ENCODE measurements at places on chromosomes 6 and 20.

DNA sequence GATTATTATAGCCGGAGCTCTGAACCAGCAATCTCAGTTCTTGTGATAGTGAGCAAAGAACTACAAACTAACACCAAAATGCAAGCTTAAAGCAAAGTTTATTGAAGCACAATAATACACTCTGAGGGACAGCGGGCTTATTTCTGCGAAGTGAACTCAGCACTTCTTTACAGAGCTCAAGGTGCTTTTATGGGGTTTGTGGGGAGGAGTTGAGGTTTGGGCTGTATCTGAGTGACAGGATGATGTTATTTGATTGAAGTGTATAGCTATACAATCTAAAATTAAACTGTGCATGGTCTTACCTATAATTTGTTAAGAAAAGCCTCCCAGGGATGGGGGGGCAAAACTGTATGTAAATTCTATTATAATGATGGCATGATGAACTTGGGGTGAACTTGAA is 1.0 kb upstream of the HFE start:
- DNase-seq: no peak

- DNase-seq: no peak
These were observed 105.5 kb downstream of the NRSN1 start for GRCh38 chr6:24231438-24231977.

GRCh38 chr20:63293456-63293855 is 470 bp downstream of the COL20A1 start:
- no peak for DNase-seq

GRCh38 chr20:22623211-22623610 is 38.8 kb upstream of the FOXA2 start:
- peak; percentile 40 for DNase-seq

DNA sequence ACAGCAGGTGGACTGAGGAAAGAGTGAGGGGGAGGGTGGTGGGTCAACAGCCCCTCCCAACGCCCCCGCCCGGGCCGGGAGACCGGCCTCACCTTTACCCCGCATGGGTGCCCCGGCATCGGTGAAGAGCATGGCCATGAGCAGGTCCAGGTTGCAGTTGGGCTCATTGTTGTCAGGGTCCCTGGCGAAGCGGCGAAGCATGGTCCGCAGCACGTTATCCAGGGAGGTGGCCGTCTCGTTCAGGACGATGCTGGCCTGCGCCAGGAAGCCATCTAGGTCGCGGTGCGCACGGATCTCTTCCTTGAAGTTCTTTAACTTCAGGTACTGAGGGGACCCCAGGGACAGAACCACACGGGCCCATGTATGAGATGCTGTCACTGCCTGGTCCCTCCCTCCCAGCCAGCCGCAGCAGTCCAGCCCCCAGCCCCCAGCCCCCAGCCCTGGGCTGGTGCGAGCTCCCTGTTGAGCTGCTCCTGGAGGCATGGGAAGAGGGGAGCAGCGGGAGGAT is 4.9 kb downstream of the SLC4A11 start:
- DNase-seq: no peak

GRCh38 chr20:13338097-13338661 is 117.1 kb downstream of the ISM1 start:
- no peak for DNase-seq

- DNase-seq: no peak
These were observed 21.4 kb upstream of the ZFP64 start for GRCh38 chr20:52212943-52213342.

DNA sequence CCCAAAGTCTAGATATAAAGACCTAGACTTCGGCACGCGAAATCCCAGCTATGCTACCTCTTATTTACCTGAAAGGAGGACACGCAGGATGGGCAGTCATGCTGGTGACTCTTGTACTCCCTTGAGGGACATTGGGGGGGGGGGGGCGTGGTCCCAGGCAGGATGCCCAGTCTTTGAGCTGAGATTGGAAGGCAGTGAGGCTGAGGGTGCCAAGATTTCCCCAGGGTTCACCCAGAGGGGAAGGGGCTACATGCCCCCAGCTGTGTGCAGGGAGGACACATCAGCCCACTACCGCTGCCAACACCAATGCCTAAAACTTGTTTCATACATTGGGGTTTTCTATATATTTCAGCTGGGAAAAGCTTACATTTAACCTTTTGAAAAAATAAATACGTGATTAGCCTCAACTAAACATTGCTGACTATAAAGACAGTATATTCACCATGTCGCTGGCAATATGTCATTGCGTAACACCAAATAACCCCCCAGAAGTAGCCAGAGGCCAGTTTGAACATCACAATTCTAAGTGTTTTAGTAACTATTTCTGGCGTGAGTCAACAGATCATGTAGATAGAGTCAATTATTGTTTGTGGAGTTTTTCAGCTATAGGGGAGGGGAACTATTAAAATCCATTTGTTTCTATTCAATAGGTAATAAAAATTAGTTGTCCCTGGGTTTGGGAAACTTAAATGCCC is 21.6 kb downstream of the MGME1 start:
- DNase-seq: no peak

GRCh38 chr6:127857051-127857637 is 43.7 kb downstream of the THEMIS start:
- no peak for DNase-seq

- DNase-seq: no peak
These were observed 162.9 kb downstream of the JARID2 start for GRCh38 chr6:15408758-15409157.

All from MG63 (cell line).